Inflammatory macrophage (primary cell): ENCODE measurements at places on chromosomes 4 and X.
A peak's percentile ranks its signal among the peaks of the same experiment; 100 is the strongest.

DNA sequence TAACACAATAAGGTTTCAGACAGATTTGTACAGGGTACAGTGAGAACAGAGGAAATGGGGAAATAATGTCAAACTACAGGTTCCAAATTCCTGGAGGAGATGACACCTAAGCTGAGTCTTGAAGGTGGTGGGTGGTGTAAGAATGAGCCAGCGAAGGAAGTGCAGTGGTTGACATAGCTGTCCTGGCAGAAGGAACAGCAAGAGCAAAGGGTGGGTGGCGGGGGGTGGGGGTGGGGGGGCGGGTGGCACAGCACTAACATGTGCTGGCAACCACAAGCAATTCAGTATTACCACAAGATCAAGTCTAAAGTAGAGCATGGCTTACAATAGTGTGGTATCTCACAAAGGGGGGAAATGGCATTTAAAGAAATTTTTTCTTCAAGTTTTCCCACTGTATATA, 13.1 kb upstream of the G3BP2 start:
- no peak for DNase-seq

DNA sequence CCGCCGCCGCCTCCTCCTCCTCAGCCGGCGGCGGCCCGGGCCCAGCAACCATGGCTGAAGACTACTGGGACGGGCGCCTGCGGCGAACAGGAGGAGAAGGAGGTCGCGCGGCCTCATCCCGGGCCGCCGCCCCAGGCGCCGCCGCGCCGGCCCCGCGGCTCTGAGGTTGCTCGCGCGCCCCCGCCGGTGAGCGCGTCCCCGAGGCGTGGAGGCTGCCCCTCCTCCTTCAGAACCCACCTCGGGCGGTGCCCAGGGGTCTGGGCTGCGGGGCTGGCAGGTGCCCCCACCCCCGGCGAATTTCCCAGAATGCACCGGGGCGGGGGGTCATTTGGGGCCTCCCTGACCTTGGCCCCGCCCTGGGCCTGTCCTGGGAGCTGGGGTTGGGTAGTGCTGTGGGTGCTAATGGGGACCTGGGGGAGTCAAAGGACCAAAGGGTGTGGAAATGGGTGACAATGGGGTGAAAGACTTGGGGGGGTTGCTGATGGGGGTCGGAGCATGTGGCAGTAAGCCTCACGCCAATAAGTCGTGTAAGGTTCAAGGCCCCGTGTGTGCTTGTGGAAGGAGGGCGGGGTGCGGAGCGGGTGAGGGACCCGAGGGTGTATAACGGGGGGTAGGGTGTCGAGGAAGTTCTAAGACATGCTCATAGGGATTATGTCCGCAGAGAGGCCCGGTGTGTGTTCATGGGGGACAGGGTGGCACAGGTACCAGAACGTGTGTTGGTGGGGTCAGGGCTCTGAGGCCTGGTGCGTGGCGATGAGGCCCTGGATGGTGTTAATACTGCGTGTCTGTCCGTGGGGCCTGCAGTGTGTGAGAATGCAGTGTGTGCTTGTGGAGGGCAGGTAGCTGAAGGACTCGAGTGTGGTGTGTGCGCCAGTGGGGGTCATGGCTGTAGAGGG, 687 bp downstream of the CDK16 start:
- DNase-seq: peak; percentile 7

GRCh38 chr4:5547651-5548249, 160.6 kb downstream of the EVC2 start:
- no peak for DNase-seq

DNA sequence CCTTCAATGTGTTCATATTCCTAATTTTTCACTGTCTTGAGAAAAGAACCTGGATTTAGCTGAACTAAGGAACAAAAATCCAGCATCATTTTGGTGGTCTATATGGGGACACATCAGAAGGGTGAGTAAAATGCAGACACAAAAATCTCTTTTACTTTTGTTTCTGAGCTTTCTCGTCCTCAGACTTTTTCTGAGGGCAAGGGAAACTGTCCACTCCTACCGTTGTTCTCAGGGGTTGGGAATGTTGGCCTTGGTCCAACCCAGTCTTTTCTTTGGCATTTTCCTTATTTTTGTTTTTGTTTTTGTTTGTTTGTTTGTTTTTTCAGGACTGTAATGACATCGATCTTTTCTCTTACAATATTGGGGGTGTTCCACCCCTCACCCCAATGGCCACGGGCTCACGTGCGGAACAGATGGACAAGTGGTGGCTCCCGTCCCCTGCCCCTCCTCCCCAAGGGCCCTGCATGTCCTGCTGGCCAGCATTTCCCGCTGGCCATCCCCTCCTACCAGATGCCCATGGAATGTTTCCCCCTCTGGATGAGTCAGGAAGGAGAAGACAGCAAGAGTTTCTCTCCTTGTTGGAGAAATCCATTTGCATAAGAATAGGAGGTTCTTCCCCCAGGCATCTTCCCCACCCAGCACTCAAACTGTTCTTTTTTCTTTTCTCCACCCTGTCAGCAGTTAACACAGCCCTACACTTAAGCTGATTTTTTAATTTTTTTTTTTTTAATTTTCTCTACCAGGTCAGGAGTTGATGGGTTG, 305.4 kb upstream of the NDST4 start:
- DNase-seq: no peak

DNA sequence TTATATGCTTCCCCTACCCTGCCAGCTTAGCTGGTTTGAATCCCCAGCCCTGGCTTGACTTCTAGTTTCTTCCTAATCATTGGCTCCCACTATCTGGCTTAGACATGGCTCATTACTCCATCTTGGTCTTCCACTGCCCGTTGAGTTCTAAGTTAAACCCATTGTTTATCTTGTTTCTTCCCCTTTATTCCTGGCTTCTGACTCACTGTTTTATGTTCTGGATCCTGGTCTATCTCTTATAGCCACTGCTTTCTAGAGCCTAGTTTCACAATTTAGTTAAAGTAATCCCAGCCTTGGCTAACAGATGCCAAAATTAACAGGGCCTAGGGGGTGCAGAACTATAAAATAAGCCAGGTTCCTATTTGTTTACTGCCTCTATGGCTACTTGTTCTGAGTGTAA, 120.9 kb downstream of the ARHGEF9 start:
- no peak for DNase-seq

GRCh38 chr4:9870165-9870790, 88.8 kb downstream of the DRD5 start:
- DNase-seq: no peak

GRCh38 chr4:88725986-88726385, 28.4 kb upstream of the NAP1L5 start:
- no peak for DNase-seq

DNA sequence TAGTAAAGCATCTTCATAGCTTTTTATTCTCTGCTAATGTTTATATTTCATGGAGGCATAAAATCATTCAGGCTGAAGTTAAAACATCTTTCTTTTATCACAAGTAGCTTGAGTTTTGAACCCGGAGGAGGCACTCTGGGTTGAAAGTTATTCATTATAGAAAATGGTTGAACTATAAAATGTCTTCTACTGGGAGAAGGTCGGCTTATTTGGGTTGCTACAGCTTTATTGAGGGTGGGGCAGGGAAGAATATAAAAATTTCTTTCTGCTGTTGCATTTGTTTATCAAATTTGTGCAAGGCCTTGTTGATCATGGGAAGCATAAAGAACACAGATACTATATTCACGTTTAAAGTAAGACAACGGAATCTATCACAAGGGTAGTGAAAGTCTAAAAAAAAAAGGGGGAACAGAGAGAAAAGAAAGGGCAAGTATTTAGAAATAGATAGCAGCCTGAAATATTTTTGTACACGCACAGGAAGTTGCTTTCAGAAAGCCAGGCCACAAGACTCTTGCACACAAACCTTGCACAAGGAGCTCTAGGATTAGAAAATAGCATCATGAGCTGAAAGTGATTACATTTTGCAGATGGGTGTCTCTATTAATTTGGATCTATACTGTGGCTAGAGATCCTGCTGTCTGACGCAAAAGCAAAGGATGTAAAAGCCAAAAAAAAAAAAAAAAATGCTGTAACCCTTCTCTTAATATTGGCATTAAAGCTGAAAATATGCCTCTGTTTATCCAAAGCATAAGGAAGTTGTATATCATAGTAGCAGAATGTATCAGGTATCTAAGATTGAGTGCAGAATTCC, 37.2 kb upstream of the FAM9C start:
- DNase-seq: peak; percentile 83

- DNase-seq: no peak
Measured at GRCh38 chr4:1802720-1803522, 9.8 kb downstream of the FGFR3 start.

DNA sequence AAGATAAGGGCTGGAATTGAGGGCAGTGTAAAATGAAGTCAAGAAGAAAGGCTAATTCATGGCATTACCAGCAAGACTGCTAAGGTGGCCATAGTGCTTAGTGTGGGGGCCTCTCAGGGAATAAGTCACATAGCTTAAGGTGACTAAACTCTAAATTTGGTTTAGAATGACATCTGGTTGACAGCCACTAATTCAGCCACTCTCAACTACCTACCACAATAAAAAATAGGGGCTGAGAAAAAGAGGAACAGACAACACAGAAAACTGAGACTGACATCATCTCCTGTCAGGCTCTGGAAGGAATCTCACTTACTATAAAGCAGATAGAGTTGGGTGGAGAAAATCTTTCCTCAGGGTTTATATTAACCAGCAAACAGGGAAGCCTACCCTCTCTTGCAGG, 96.9 kb downstream of the CHRDL1 start:
- no peak for DNase-seq

GRCh38 chrX:17792826-17793225, 55.5 kb downstream of the SCML1 start:
- no peak for DNase-seq

DNA sequence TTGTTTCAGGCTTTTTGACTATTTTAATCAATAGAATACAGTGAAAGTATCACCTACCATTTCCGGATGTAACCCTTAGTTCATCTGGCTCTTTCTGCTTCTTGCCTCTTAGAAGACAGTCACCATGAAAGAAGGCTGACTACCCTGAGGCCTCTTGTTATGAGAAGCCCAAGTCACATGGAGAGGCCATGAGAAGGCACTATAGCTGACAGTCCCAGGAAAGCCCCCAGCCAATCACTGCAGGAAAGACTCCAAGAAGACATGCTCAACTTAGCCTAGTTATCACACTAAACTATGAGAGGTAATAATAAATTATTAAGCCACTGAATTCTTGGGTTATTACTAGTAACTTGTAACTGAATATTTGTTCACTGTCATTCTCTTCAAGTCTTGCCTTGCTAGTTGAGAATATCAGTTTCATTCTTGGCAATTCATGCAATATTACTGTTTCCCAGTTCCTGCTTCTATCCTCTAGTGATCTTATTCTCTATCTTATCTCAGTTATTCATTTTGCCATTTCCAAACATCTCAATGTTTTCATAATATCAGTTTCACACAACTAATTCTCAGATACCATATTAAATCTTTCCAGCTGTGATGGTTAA, 57.1 kb upstream of the GUCY1A1 start:
- DNase-seq: no peak

- DNase-seq: no peak
Measured at GRCh38 chr4:127856196-127856812, 24.4 kb upstream of the PLK4 start.

GRCh38 chrX:147646949-147647723, 264.6 kb upstream of the FMR1 start:
- DNase-seq: peak; percentile 34

DNA sequence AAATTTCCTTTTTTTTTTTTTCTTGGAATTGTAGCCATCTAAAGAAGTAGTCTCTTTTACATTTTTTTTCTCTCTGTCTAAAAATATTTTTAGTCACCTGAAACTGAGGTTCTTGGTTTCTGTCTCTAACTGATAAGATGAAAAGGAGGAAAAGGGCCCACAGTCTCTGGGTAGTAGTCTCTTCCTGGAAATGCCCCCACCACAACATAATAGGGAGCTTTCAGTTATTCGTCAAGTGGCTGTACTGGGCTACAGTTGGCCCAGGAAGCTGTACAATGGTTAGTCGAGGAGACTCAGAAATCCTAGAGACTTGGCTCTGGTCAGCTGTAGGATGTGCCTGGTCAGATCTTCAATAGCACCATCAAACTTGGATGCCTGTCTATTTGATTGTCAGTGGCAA, 163.4 kb downstream of the ACTRT1 start:
- DNase-seq: no peak

DNA sequence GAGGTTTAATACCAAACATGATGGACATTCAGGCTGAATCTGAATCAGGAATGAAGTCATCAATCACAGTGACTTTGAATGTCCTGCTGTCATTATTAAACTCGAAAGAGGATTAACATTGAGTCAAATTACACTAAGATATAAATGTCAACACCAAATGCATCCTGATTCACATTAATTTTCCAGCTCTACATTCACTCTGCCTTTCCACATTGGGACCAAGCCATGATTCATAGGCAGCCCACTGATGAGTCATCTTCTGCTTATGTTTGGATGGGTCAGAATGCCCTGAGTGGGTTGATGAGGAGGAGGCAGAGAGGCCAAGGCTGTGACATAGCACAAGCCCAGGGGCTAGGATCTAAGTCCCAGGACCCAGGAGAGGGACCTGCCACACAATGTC, 247.6 kb upstream of the RPS6KA3 start:
- DNase-seq: peak; percentile 59

GRCh38 chr4:14985161-14985560, 17.1 kb upstream of the CPEB2 start:
- no peak for DNase-seq

DNA sequence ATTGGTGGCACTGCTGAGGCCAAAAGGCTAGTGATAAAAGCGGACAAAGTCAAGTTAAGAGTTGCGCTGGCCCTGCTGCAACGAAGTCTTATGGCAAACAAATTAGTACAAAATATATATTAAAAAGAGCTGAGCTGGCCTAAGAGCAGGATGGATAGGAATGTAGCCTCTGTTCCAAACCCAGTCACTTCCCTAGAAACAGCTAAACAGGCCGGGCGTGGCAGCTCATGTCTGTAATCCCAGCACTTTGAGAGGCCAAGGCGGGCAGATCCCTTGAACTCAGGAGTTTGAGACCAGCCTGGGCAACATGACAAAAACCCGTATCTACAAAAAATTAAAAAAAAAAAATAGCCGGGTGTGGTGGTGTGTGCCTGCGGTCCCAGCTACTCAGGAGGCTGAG, 32.4 kb upstream of the UGDH start:
- no peak for DNase-seq

GRCh38 chr4:6107114-6107791, 89.0 kb upstream of the C4orf50 start:
- no peak for DNase-seq

- no peak for DNase-seq
Measured at GRCh38 chr4:134708616-134709015, 507.0 kb upstream of the PABPC4L start.

- peak; percentile 42 for DNase-seq
Measured at GRCh38 chr4:183788308-183788905, 116.7 kb upstream of the STOX2 start.

DNA sequence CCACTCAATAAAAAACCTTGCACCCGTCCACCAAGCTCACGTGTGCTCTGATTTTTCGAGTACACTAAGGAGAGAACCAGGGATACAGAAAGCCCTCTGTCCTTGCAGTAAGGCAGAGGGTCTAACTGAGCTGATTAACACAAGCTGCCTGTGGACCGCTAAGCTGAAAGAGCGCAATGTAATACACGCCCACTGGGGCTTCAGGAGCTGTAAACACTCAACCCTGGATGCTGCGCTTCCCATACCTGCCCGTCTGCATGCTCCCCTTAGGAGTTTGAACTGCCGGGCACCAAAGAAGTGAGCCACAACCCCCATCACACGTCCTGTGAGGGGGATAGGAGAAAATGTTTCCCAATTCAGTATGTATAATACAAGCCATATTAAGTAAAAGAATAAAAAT, 664.8 kb downstream of the PCDH18 start:
- DNase-seq: no peak
